ENCODE measurements at places on chromosomes 1 and 21. TPM values are rescaled to one million over a fixed set of nuclear protein-coding genes. Genes with fewer than 3 reads are reported as not detected.

Gene KDF1
- 16.5 TPM for total RNA-seq

Gene ADAMTS5
- total RNA-seq, result 0.80 TPM

Gene APCS
- total RNA-seq, result not detected

Gene SLC37A1
- total RNA-seq, result 13.9 TPM

Gene HIVEP3
- 7.0 TPM for total RNA-seq

Gene HENMT1
- 2.2 TPM for total RNA-seq

Gene RHBDL2
- total RNA-seq, result 16.1 TPM
